ENCODE measurements at places on chromosomes 6 and 20.

DNA sequence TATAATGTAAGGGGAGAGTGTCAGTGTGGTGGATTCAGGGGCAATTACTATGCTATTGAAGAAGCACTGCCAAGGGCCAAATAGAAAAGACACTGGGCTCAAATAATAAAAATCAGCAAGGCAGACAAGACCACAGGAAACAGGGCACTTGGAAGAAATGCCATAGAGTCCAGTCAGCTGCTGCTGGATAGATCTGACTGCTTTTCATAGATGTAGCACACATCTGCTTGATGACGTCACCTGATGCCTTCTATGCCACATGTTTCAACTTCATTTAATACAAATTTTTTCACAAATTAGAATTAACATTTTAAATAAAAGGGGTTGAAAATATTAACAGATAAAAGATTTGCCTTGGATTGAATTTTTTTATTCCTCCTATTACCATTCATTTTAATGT is 23.9 kb upstream of the AHI1 start:
- no peak for DNase-seq

DNA sequence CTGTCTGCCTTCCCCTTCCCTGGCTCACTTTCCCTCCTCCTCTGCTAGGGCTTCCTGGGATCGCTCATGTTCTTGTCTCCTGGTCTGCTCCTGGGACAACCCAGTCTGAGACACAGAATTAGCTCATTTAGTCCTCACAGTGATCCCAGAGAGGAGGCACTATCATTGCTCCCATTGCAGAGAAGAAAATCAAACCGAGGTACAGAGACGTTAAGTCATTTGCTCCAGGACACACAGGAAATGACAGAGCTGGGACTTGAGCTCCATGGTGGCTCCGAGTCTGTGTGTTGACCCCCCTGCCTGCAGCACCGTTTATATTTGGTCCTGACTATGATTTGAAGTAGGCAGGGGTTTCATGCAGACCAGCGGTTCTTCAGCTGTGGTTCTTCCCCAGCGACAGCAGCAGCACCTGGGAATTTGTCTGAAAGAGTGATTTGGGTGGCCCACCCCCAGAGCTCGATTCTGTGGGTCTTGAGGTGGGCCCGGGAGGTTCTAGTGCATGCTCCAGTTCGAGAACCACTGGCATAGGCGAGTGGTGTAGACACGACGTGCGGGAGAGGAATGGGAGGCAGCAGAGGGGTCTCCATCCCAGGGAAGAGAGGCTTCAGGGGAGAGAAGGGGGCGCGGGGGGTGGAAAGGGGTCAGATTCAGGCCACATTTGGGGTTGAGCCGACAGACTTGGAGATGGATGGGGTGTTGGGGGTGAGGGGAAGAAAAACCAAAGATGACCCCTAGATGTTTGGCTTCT is 24.7 kb downstream of the PCK1 start:
- no peak for DNase-seq

GRCh38 chr6:106477146-106477545 is 116.6 kb downstream of the CRYBG1 start:
- no peak for DNase-seq

DNA sequence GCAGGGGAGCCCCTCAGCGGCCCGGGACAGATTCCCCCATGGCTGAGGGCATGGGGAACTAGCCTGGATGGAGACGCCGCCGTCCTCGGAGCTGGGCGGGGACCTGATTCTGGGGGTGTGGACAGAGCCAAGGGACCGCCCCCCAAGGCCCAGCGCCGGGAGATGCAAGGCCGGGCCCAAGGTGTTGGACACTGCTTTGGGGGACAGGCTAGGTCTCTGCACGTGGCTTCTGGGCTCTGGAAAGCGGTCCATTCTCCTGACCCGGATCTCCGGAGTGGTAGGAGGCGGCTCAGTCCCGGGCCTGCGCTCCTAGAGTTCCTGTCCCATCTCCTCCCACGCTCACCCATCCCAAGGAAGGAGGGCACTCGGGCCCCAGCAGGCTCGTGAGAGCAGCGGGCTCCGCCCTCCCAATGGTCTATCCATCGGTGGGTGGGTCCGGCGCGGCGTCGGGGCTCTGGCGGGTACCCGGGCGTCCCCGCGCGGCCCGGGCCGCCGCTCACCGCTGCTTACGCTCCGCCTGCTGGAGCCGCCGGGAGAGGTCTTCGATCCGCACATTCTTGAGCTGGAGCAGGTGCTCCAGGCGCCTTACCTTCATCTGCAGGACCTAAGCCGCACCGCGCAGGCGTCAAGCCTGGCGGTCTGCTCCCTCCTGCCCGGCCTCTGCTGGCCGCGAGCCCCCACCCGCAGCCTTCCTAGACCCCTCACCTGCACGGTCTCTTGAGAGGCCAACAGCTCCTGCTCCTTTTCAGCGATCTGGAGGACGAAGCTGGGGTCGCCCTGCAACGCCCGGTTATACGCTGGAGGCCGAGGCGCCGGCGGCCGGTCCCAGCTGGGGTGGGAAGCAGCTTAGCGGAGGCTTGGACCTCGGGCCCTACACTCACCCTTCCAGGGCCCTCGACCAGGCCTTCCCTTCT is 3.3 kb downstream of the SPEF1 start:
- DNase-seq = no peak

DNA sequence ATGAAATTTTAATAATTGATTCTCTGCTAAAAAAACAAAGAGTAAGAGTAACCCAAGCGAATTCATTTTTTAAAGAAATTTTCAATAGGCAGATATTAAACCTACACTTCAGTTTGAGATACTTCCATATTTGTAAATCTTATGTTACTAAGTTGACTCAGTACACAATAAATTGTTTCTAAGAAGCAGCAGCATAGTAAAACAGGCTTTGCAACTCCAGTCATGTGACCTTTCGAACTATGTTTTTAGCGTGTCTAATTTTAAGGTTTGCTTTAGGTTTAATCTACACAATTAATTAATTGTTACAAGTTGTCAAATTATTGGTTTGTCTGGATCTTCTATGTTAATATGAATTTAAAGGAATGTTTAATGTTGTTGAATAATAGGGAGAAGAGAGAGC is 708.9 kb upstream of the CITED2 start:
- DNase-seq = no peak

- no peak for DNase-seq
These were observed 442.7 kb upstream of the HS3ST5 start for GRCh38 chr6:114785235-114786127.

Measured in HAP-1 (cell line).